ENCODE measurements at places on chromosomes 5 and 9.

- DNase-seq = no peak
These were observed 38.9 kb upstream of the N4BP3 start for GRCh38 chr5:178074266-178074952.

GRCh38 chr5:64149857-64150521, 15.7 kb upstream of the RNF180 start:
- DNase-seq = no peak

GRCh38 chr9:109238125-109238524, 71.1 kb upstream of the FRRS1L start:
- DNase-seq = no peak

GRCh38 chr9:137276473-137277328, 825 bp upstream of the TOR4A start:
- DNase-seq = no peak

- DNase-seq = no peak
These were observed 73.3 kb downstream of the AK8 start for GRCh38 chr9:132804576-132805295.

- no peak for DNase-seq
These were observed 81.9 kb upstream of the ADAMTS2 start for GRCh38 chr5:179427032-179427675.

DNA sequence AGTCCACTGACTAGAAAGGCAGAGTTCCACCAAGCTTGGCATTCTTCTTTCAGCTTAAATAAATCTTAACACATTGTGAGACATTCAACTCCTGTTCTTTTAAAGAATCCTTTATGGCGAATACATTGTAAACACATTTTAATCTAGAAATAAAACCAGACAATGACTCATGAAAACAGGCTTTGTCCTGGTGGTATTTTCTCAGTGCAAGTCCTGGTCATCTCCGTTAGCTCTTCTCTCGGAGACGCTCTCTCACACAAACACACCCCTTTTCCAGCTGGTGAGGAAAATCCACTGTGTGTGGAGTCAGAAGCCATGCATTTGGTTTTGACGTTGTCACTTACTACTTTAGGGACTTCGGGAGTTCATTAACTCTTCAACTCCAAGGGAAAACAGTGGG, 140.4 kb downstream of the AUH start:
- DNase-seq = no peak

GRCh38 chr9:86946201-86947145, 833 bp downstream of the GAS1 start:
- DNase-seq = peak; percentile 67

DNA sequence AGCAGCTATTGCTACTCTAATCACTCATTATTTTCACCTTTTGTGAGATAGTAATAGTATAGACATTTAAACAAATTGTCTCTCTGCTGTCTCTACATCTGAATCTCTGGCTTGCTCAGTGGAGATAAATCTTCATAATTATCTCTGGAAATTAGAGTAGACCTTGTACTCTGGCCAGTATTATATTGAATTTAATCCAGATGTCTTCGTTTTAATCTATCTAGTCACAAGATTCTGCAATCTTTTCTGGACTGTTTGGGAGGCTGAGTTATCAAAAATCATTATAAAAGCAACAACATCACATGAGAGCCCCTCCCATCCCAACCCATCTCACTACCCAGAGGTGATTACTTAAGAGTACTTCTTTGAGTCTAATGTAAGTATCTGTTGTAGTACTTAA, 19.0 kb downstream of the ARHGAP26 start:
- DNase-seq = no peak

DNA sequence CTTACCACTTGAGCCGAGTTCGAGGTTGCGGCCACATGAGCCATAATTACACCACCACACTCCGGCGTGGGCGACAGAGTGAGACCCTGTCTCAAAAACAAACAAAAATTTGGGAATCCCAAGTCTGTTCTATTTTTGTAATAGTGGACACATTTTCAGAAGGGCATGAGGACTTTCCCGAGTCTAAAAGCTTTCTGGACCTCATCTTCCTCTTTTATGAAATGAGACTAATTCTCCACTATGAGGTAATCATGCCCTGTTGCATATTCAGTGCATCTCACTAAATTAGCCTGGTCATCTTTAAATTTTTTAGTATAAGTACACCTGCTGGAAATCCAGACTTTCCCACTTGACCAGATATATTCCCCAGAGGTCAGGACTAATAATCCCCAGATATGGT, 55.7 kb downstream of the GGTA1 start:
- no peak for DNase-seq

DNA sequence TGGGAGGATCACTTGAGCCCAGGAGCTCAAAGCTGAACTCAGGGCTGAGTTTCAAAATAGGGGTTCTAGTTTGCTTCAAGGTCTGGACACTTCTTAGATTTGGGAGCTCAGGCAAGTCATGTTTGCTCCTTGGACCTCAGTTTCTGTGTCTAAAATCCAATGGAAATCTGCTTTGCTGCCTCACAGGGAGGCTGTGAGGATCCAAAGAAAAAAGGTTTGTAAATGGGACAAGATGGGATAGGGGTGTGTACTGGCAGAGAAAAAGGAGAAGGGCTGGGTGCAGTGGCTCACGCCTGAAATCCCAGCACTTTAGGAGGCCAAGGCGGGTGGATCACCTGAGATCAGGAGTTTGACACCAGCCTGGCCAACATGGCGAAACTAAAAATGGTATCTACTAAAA, 39.6 kb upstream of the SH3PXD2B start:
- DNase-seq = no peak

GRCh38 chr5:157273131-157273556, 7.2 kb downstream of the CYFIP2 start:
- no peak for DNase-seq

- no peak for DNase-seq
These were observed 26.7 kb upstream of the IRX4 start for GRCh38 chr5:1909346-1909985.

GRCh38 chr5:91179018-91179417, 204.1 kb downstream of the ARRDC3 start:
- no peak for DNase-seq
